ENCODE measurements at places on chromosomes 2 and 18. TPM values are rescaled to one million over a fixed set of nuclear protein-coding genes. Genes with fewer than 3 reads are reported as not detected.
A peak's percentile ranks its signal among the peaks of the same experiment; 100 is the strongest.

DNA sequence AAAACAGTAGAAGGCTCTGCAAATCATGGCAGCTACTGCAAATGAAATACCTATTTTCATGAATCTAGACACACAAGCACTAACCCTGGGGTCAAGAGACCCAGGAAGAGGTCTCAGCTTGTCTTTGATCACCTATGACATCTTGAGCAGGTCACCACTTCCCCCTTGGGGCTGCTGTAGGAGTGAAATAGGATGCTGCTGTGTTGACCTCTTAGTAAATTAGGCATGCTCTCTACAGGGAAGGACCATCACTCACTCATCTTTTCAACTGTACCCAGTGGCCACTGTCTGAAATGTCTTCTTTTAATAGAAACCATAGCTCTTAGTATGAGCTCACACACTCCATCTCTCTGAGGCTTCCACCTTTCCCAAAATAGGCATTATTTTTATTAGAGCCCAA is 83.8 kb downstream of the NCK2 start:
- H3K27me3 ChIP-seq, result no peaks in the 10 kb centered on the region
- peaks cover 15% of the 10 kb centered on the region for H3K4me1 ChIP-seq
- H3K27ac ChIP-seq, result peak overlapping the region; percentile 78
- H3K36me3 ChIP-seq, result peaks cover 6% of the 10 kb centered on the region

- no peaks in the 10 kb centered on the region for H3K4me1 ChIP-seq
- no peaks in the 10 kb centered on the region for H3K36me3 ChIP-seq
- H3K27ac ChIP-seq, result no peak overlapping the region
- no peak overlapping the region for H3K4me3 ChIP-seq
- no peak for DNase-seq
Observed at GRCh38 chr2:170905864-170906263, 23.2 kb upstream of the GORASP2 start.

SRD5A2 gene
- polyA plus RNA-seq, result 0.04 TPM

L3MBTL4 gene
- polyA plus RNA-seq, result 0.15 TPM

DNA sequence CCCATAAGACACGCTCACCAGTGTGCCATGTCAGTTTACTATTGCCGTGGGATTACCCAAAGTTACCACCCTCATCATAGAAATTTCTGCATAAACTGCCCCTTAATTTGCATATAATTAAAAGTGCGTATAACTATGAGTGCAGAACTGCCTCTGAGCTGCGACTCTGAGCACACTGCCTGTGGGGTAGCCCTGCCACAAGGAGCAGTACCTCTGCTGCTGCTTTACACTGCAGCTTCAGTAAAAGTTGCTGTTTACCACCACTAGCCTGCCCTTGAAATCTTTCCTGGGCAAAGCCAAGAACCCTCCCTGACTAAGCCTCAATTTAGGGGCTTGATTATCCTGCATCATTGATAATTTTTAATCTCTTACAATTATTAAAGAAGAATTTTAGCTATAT is 213.9 kb upstream of the MAP2 start:
- no peaks in the 10 kb centered on the region for H3K4me1 ChIP-seq
- no peaks in the 10 kb centered on the region for H3K36me3 ChIP-seq
- no peak overlapping the region for H3K4me3 ChIP-seq
- DNase-seq, result no peak
- H3K27me3 ChIP-seq, result no peaks in the 10 kb centered on the region

- H3K4me3 ChIP-seq, result no peak overlapping the region
- H3K27me3 ChIP-seq, result no peaks in the 10 kb centered on the region
- DNase-seq, result no peak
- H3K36me3 ChIP-seq, result no peaks in the 10 kb centered on the region
- no peaks in the 10 kb centered on the region for H3K4me1 ChIP-seq
- no peak overlapping the region for H3K27ac ChIP-seq
Observed at GRCh38 chr2:205835923-205836322, 153.6 kb downstream of the NRP2 start.

MAP3K19 gene
- polyA plus RNA-seq, result not detected

- no peak overlapping the region for H3K27ac ChIP-seq
- H3K36me3 ChIP-seq, result no peaks in the 10 kb centered on the region
- H3K27me3 ChIP-seq, result no peaks in the 10 kb centered on the region
- H3K4me3 ChIP-seq, result no peak overlapping the region
Observed at GRCh38 chr2:69619725-69620124, 23.8 kb downstream of the AAK1 start.
